ENCODE measurements at places on chromosomes 2 and 18.

GRCh38 chr2:208280933-208281332, 14.9 kb downstream of the PIKFYVE start:
- no peak for DNase-seq

DNA sequence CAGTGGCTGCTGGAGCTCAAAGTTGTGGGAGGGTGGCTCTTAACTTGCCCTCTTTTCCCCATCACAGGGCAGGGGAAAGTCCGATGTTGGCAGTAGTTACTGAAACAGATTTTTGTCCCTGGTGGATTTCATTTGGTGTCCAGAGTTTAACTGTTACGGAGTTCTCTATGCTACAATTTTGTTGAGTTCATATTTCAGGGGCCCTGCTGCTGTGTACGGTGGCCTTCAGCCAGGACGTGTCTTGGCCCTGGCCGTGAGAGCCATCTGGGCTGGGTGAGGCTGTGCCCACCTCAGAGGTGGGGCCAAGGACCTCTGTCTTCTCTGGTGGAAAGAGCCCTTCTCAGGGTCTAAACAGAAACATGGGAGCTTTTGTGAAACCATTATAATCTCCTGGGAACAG, 67.4 kb downstream of the SH3YL1 start:
- DNase-seq: no peak

DNA sequence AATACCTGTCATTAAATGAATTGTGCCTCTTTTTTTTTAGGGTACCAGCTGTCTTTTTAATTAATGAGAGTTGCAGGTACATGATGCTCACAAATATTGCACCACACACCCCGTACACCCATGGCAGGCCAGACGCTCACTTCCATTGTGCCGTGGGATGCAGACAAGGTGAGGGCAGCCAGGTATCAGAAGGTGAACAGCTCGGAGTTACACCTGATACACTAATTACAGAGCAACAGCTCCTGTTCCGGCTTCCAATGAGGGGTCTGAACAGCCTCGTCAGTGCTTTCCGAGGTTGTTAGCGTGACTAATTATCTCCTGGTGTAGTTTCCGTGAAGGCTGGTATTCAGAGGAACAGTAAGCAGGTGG, 442.8 kb downstream of the ZNF516 start:
- no peak for DNase-seq

GRCh38 chr2:216308576-216308975, 63.7 kb downstream of the MARCHF4 start:
- no peak for DNase-seq

- DNase-seq: no peak
Observed at GRCh38 chr2:205860181-205860580, 177.9 kb downstream of the NRP2 start.

DNA sequence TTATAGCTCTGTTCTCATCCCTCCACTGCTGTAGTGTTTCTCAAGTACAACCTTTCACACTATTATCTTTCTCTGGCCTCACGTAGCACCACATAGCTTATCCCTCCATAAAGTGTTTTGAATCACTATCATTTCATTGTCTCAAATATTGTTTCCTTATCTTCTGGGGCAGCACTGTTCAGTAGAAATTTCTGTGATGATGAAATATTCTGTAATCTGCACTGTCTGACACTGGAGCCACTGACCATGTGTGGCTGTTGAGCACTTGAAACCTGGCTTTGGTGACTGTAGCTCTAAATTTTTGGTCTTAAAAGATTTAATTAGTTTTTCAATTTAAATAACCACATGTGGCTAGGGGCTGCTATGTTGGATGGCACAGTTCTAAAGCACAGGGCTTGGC, 78.9 kb downstream of the CPS1 start:
- no peak for DNase-seq

GRCh38 chr2:25276569-25277465, 64.9 kb downstream of the DNMT3A start:
- peak; percentile 64 for DNase-seq

GRCh38 chr2:201618744-201619662, 24.3 kb downstream of the TMEM237 start:
- peak; percentile 85 for DNase-seq

- no peak for DNase-seq
Observed at GRCh38 chr2:218485986-218486667, 67.2 kb downstream of the VIL1 start.

DNA sequence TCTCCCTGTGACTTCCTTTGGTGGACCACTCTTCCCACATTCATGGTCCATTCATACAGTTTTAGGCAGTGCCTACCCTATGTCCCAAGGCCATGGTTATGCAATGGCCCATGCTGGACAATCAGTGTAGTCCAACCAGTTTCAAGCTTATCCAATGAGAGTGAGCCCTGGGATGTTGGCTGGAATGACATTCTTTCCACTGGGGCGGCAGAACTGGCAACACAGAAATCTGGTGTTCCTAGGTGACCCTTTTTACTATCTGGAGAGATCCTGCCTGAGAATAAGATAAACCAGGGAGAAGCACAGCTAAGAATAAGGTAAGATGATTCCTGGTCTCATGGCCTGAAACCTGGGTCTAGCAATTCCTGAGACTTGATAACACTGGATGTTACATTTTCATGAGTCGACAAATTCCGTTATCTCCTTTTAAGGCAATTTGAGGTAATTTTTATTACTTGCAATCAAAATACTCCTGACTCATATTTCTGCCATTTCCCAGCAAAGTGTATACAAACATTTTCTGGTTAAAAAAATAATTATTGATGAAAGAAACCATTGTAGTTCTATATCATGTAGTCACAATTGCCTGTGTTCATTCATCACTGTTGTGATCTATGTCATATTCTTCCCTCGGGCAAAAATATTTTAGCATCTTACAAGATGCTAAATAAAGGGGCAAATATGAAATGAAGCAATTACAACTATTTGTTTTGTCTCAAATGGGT, 271.5 kb upstream of the LYPD1 start:
- DNase-seq: no peak

GRCh38 chr2:132448771-132449170, 32.2 kb downstream of the GPR39 start:
- no peak for DNase-seq

- no peak for DNase-seq
Observed at GRCh38 chr2:95303191-95303919, 6.2 kb downstream of the KCNIP3 start.

DNA sequence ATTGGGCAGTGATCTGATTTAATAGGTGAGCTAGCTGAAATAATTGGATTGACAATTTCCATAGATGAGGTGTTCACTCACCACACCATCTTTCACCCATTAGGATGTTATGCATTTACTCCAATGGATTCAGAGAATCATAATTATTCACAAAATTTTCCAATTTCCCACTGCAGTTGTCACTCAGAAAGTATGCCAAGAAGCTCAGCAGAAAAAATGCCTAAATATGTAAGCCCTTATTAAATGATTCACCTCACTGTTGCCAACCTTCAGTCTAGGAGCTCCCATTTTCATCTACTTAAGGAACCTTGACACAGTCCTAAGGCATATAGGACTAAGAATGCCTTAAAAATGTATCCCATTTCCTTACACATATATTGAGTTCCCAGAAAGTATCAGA, 94.3 kb downstream of the MBD2 start:
- DNase-seq: no peak

GRCh38 chr2:7966032-7966431, 715.8 kb upstream of the ID2 start:
- no peak for DNase-seq

GRCh38 chr18:6401687-6402086, 13.0 kb downstream of the L3MBTL4 start:
- no peak for DNase-seq

DNA sequence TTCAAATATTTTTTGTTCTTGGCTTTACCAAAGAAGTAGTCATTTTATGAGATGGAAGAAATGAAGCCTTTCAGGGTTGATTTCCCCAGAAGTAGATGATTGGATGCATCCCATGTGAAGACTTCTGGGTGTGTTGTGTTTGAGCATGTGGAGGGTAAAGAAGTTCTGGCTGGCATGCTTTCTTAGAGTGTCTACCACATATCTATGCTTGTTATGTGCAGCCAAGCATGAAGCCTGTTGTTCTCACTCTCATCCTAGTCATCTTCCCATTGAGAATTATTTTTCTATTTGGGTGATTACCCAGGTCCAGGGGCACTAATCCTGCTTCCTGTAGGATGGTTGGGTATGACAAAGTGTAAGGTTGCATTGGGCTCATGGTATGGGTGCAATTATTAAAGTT, 472.9 kb downstream of the PTPRM start:
- DNase-seq: no peak

- DNase-seq: no peak
Observed at GRCh38 chr18:6997808-6998207, 119.8 kb downstream of the LAMA1 start.

DNA sequence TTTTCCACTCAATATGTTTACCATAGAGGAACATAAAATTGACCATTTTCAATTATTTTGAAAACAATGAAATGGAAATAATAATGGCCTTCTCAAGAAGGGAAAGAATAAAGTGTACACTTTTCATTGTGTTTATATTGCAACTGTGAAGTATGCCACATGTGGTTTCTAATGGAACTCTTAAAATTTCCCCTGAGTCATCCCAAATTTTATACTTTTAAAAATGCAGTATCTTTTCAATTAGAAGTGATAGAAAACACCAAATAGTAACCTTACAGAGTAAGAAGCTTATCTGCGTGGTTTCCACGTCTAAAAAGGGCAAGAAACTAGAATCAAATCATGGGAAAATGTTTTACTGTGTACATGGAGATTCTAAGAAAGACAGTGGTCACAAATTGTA, 70.0 kb downstream of the SCG2 start:
- no peak for DNase-seq

DNA sequence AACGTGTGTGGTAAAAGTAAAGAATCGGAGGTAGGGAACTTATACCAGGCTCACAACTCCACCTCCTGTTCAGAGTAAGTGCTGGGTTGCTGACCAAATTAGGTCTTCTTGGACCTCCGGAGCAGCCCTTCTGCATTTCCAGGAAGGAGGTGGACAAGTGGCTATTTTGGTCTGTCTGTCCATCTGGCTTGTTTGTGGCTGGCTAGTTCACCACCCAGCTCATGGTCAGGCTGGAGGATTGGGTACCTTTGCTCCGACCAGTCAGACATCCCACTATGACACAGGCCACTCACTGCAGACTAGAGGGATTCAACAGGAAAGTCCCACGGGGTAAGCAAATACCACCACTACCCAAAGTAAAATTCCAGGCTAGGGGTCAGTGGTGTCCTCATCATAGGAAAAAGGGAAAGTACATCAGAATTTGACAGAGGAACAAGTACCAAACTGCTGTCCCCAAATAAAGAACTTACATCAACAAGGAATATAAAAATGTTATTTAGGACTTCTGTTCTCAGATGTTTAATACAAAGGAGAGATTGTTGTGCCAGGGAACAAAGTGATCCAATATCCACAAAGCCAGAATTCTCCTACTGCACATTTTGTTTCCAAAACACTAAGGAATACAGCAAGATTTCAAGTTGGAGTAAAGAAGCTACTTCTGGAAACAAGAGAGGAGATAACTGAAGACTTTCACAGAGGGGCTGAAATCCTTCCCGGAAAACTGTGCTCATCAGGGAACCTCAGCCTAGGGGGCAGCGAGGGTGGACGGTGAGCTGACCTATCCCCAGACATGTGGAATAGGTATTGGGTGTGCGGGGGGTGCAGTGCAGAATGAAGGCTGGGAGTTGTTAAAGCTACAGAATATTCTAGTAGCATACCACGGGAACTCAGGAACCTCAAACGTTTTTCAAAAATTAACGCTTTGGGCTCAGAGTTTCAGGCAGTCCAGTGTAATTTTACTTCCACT, 56.9 kb downstream of the BCL2 start:
- no peak for DNase-seq

DNA sequence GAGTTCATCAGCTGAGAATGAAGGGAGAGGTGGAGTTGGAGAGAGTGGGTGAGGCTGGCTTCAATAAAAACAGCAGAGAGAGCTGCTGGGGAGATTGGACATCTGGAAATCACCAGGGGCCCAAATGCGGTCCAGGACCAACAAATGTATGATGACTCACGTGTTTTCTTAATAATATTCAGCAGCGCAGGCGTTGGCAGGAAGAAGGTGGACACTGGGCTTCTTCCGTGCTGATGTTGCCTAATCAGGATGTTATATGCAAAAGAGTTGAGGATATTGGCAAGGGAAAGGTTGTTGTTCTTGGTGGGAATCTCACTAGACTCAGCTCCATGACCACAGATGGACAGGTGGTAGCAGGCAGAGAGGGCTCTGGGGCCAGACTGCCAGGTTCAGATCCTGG, 12.8 kb upstream of the PLA2R1 start:
- DNase-seq: no peak

DNA sequence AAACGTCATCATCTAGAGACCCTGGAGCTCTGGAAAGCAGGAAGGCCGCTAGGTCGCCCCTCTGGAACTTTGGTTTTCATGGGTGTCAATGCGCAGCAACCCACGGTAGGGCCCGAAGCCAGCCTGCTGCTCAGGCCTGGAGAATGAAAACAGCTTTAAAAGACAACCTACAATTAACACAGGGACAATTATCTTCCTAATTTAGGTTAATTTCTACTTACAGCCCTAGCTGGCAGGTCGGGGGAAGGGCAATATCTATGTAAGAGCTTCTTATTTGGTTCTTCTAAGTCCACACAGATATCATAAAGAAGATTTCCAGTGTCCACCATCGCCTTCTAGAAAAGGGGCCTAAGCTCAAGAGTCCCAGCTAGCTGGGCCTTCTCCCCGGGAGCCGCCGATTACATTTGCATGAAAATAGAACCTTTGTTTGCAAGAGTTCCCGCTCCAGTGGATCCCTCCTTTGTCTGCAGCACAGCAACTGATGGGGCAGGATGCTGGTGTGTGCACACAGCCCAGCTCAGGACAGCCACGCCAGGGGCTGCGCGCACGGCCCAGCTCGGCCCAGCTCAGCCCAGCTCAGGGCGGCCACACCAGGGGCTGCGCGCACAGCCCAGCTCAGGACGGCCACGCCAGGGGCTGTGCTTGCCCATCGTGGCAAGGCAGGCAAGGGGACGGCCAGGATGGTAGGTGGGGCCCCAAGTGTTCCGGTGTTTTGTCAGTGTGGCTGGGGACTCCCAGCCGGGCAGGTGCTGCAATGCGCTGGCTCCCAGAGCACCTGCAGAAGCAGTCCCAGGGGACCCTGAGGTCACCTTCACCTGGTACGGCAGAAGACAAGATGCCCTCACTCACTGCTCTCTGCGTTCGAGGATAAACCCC, 109.1 kb downstream of the HDAC4 start:
- DNase-seq: no peak

All from heart right ventricle (tissue), 16 donors.